CD4-positive, alpha-beta memory T cell (primary cell): ENCODE measurements at places on chromosomes 1 and 21.

DNA sequence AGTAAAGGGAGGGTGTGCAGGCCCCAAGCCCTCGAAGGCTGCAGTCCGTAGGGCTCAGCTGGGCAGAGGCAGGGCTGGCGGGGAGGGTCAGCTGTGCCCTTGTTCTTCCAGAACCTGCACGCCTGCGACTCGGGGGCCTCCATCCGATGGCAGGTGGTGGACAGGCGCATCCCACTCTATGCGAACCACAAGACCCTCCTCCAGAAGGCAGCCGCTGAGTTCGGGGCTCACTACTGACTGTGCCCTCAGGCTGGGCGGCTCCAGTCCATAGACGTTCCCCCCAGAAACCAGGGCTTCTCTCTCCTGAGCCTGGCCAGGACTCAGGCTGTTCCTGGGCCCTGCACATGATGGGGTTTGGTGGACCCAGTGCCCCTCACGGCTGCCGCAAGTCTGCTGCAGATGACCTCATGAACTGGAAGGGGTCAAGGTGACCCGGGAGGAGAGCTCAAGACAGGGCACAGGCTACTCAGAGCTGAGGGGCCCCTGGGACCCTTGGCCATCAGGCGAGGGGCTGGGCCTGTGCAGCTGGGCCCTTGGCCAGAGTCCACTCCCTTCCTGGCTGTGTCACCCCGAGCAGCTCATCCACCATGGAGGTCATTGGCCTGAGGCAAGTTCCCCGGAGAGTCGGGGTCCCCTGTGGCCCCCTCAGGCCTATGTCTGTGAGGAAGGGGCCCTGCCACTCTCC, 13.6 kb upstream of the LRRC3 start:
- H3K36me3 ChIP-seq: no peaks in the 10 kb centered on the region
- no peak overlapping the region for H3K27ac ChIP-seq
- no peaks in the 10 kb centered on the region for H3K27me3 ChIP-seq
- H3K4me1 ChIP-seq: no peaks in the 10 kb centered on the region

- H3K36me3 ChIP-seq: no peaks in the 10 kb centered on the region
- peaks cover 6% of the 10 kb centered on the region for H3K4me1 ChIP-seq
- H3K27ac ChIP-seq: no peak overlapping the region
- no peaks in the 10 kb centered on the region for H3K27me3 ChIP-seq
- H3K4me3 ChIP-seq: no peak overlapping the region
Measured at GRCh38 chr21:37551993-37552355, 185.4 kb downstream of the DYRK1A start.

- H3K4me1 ChIP-seq: no peaks in the 10 kb centered on the region
- H3K4me3 ChIP-seq: no peak overlapping the region
- no peaks in the 10 kb centered on the region for H3K36me3 ChIP-seq
- no peaks in the 10 kb centered on the region for H3K27me3 ChIP-seq
- H3K27ac ChIP-seq: no peak overlapping the region
- no peak for DNase-seq
Measured at GRCh38 chr1:163054181-163054591, 15.0 kb upstream of the RGS4 start.

DNA sequence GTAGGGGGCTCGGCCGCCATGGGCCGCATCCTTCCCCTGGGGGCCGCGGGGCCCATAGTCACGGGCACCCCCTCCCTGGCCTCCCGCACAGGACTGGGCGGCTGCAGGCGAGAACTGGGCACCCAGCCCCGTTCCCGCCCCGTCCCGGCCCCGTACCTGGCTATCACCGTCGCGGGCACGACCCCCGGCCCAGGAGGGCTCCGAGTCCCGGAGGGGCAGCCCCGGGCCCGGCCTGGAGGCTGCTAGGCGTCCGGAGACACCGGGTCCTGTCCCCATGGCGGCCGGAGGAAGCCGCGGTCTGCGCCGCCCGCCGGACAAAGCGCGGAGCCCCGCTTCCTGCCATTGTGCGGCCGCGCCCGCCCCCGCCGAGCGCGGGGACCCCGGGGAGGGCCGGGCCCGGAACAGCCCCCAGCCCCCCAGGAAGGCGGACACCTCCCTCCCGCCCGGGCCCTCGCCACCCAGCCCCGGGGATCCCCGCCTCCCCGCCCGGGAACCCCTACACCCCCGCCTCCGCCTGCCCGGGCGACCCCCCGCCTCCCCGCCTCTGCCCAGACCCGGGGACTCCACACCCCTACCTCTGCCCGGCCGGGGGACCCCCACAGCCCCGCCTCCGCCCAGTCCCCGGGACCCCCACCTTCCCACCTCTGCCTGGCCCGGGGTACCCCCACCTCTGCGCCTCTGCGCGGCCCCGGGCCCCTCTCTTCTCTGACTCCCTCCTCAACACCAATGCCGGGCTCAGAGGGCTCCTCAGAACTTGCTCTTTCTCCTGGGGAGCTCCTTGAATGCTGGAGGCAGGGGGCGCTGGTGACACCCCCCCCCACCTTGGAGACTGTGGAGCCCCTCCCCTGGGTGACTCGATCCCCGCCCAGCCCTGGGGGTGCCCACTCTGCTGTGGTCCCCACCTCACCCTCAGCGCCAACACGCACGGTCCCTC, 6.0 kb downstream of the PLEKHG5 start:
- no peaks in the 10 kb centered on the region for H3K36me3 ChIP-seq
- no peak overlapping the region for H3K4me3 ChIP-seq
- H3K4me1 ChIP-seq: peaks cover 17% of the 10 kb centered on the region
- no peak for DNase-seq
- H3K27ac ChIP-seq: no peak overlapping the region

GRCh38 chr1:35390600-35391494, 122.3 kb downstream of the ZMYM4 start:
- H3K27ac ChIP-seq: no peak overlapping the region
- no peak for DNase-seq
- H3K4me1 ChIP-seq: no peaks in the 10 kb centered on the region
- H3K36me3 ChIP-seq: peaks cover 35% of the 10 kb centered on the region
- no peaks in the 10 kb centered on the region for H3K27me3 ChIP-seq

GRCh38 chr1:216553040-216553439, 129.8 kb upstream of the USH2A start:
- no peaks in the 10 kb centered on the region for H3K36me3 ChIP-seq
- no peak overlapping the region for H3K4me3 ChIP-seq
- H3K27ac ChIP-seq: no peak overlapping the region
- no peak for DNase-seq
- no peaks in the 10 kb centered on the region for H3K4me1 ChIP-seq

- peaks cover 4% of the 10 kb centered on the region for H3K4me1 ChIP-seq
- no peak overlapping the region for H3K27ac ChIP-seq
- no peak for DNase-seq
- no peaks in the 10 kb centered on the region for H3K27me3 ChIP-seq
- H3K4me3 ChIP-seq: no peak overlapping the region
Measured at GRCh38 chr1:119806489-119806888, 4.8 kb downstream of the REG4 start.

DNA sequence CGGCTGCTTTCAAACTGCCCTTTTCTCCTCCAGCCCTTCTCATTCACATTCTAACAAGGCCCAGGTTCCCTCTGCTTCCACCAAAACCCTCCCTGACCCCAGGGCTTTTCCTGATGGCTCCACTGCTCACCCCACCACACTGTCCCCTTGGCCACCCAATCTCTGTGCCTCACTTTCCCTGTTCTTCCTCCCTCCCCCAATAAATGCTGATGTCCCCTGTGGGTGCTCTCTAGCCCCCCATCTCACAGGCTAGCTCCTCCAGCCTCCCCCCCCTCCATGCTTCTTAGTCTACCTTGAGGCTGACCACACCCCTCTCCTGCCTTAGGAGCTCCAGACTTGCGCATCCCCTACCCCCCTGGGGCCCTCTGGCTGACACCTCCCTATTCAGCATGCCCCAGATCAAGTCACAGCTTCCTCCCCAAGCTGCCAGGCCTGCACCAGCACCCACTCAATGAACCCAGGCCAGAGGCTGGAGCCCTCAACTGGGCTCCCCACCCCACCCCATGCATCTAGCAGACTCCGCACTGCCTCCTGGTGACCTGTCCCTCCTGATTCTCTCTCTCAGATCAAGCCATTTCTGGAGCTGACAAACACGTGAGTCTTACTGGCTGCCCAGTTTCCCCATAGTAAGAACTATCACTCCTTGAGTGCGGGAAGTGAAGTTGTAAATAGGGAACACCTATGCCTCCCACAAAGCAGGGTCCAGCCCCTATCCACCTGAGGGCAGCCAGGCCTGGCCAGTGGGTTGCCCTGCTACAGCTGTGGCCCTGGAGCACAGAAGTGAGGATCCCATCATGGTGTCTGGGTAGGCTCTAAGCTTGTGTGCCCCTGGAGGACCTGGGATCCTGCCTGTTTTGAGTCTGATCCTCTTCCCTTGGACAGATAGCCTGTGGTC, 117.9 kb downstream of the DMRTB1 start:
- DNase-seq: no peak
- no peak overlapping the region for H3K4me3 ChIP-seq
- no peaks in the 10 kb centered on the region for H3K4me1 ChIP-seq
- H3K27ac ChIP-seq: no peak overlapping the region
- H3K36me3 ChIP-seq: no peaks in the 10 kb centered on the region

GRCh38 chr1:193656841-193657240, 470.4 kb upstream of the B3GALT2 start:
- no peaks in the 10 kb centered on the region for H3K27me3 ChIP-seq
- no peak overlapping the region for H3K4me3 ChIP-seq
- H3K27ac ChIP-seq: no peak overlapping the region
- no peaks in the 10 kb centered on the region for H3K4me1 ChIP-seq
- no peak for DNase-seq

GRCh38 chr1:98075626-98076025, 154.8 kb upstream of the DPYD start:
- no peaks in the 10 kb centered on the region for H3K36me3 ChIP-seq
- no peaks in the 10 kb centered on the region for H3K27me3 ChIP-seq
- DNase-seq: no peak

GRCh38 chr1:239682960-239683359, 296.6 kb downstream of the CHRM3 start:
- H3K27ac ChIP-seq: no peak overlapping the region
- no peaks in the 10 kb centered on the region for H3K4me1 ChIP-seq
- no peaks in the 10 kb centered on the region for H3K27me3 ChIP-seq
- H3K4me3 ChIP-seq: no peak overlapping the region

GRCh38 chr21:45336870-45337269, 49.2 kb upstream of the POFUT2 start:
- H3K36me3 ChIP-seq: no peaks in the 10 kb centered on the region
- H3K27me3 ChIP-seq: no peaks in the 10 kb centered on the region
- no peak for DNase-seq
- H3K4me1 ChIP-seq: peaks cover 4% of the 10 kb centered on the region
- H3K4me3 ChIP-seq: no peak overlapping the region
- H3K27ac ChIP-seq: no peak overlapping the region

DNA sequence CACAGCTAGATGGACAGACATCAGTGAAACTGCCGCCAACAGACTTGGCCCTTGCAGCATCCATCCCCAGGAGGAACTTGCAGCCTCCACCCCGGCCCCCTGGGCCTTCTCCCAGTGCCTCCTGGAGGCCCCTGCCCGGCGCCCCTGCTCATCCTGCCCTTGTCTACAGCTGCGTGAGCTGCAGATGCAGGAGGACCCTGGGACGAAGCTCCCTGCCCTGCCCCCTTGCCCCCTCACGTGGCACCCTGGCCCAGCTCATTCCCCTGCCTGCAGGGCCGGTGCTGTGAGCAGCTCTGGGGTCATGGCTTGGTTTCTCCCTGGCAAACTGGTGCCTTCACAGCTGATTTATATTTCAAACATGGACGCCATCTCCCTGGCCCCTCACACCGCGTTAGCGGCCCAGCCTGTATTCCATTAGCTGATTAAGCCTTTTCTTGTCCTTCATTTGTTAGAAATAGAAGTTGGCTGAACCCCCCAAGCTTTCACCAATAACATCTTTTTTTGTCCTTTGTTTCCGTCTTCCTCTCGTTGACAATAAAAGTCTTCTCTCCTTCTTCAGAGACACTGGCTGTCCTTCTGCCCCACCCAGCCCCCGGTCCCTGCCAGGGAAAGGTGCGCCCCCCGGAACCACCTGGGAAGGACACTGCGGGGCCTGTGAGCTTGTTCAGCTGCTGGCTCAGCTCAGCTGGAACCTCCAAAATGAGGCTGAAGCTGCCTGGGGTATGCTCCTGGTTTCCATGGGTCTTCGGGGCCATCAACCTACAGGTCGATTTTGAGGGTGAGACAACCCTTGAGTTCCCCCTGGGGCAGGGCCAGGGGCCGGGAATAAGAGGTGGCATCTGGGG, 34.0 kb upstream of the SLC19A1 start:
- no peak for DNase-seq
- H3K36me3 ChIP-seq: no peaks in the 10 kb centered on the region
- H3K4me3 ChIP-seq: no peak overlapping the region
- no peaks in the 10 kb centered on the region for H3K27me3 ChIP-seq
- H3K4me1 ChIP-seq: no peaks in the 10 kb centered on the region
- no peak overlapping the region for H3K27ac ChIP-seq

GRCh38 chr1:111097356-111098099, 42.4 kb downstream of the DRAM2 start:
- H3K27me3 ChIP-seq: no peaks in the 10 kb centered on the region
- no peaks in the 10 kb centered on the region for H3K4me1 ChIP-seq
- no peaks in the 10 kb centered on the region for H3K36me3 ChIP-seq
- no peak overlapping the region for H3K4me3 ChIP-seq
- no peak for DNase-seq

- H3K36me3 ChIP-seq: no peaks in the 10 kb centered on the region
- no peak overlapping the region for H3K27ac ChIP-seq
- H3K4me3 ChIP-seq: no peak overlapping the region
- H3K27me3 ChIP-seq: no peaks in the 10 kb centered on the region
- DNase-seq: no peak
- H3K4me1 ChIP-seq: peaks cover 7% of the 10 kb centered on the region
Measured at GRCh38 chr1:159931101-159931794, 5.9 kb upstream of the TAGLN2 start.

DNA sequence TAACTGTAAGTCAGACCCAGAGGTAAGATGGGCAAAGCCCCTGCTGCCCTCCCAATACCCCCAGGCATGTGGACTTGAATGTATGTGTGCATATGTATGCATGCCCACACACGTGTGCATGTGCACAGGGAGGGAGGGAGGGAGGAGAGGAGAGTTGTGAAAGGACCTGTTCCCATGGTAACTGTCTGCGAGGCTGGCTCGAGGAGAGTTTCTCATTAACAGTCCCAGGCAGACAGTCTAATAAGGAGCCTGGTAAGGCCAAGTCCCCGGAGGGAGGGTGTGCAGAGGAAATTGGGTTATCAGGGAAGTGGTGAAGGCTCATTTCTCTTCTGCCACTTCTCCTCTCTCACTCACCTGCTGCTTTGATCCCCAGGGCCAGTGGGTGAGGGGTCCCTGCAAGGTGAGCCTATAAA, 74.9 kb downstream of the NFASC start:
- H3K4me3 ChIP-seq: no peak overlapping the region
- DNase-seq: no peak
- H3K4me1 ChIP-seq: no peaks in the 10 kb centered on the region
- no peaks in the 10 kb centered on the region for H3K27me3 ChIP-seq
- no peak overlapping the region for H3K27ac ChIP-seq

DNA sequence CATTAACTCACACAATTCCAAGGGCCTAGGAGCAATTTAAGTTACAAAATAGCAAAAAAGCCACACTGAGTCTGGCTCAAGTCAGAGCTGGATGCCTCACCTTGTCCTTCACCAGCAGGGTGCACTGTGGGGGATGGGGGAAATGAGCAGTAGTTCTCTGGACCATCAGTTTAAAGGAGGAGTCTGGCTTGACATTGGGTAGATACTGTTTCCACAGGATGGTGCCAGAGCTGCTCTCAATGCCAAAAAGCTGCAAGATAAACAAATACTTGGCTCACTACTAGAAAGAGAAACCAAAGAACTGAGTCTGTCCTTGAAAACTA, 18.8 kb downstream of the EMC1 start:
- peaks cover 50% of the 10 kb centered on the region for H3K36me3 ChIP-seq
- H3K27ac ChIP-seq: no peak overlapping the region
- no peak for DNase-seq
- no peaks in the 10 kb centered on the region for H3K4me1 ChIP-seq
